ENCODE measurements at places on chromosomes 1 and 21.
A peak's percentile ranks its signal among the peaks of the same experiment; 100 is the strongest.

- no peak for DNase-seq
These were observed 333 bp downstream of the LCE7A start for GRCh38 chr1:152860129-152860528.

GRCh38 chr1:41259221-41259620, 17.1 kb upstream of the SCMH1 start:
- DNase-seq, result no peak

- no peak for DNase-seq
These were observed 5.1 kb downstream of the CASZ1 start for GRCh38 chr1:10791105-10791951.

DNA sequence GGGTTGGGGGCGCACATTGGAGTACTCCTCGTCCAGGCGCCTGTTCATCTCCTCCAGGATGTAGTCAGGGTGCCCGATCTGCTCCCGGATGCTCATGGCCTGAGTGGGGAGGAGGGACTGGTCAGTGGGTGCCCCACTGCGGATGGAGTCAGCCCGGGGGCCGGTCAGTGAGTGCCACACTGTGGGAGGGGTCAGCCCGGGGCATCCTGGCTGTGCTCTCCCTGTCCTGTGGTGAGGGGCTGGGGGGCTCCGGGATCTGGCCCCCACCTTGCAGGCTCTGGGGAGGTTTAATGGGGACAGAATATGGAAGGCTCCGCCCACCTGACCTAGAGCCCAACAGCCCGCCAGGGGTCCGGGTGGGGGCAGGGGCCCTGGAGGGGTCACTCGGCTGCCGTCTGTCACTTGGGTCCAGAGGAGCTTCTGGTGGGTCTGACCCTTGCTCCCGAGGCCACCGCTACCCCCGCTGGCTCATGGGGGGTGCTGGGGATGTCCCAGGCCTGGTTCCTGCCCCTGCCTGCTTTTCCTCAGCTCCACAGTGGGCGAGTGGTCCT, 8.8 kb downstream of the PRXL2B start:
- DNase-seq, result no peak

GRCh38 chr1:178093951-178094738, at the start of gene RASAL2:
Gene RASAL2 (plus strand): TSS chr1:178094104. CDS start chr1:178094493, 389 bp downstream.
- DNase-seq, result no peak

GRCh38 chr1:119779869-119780356, 11.2 kb upstream of the HMGCS2 start:
- DNase-seq, result no peak

DNA sequence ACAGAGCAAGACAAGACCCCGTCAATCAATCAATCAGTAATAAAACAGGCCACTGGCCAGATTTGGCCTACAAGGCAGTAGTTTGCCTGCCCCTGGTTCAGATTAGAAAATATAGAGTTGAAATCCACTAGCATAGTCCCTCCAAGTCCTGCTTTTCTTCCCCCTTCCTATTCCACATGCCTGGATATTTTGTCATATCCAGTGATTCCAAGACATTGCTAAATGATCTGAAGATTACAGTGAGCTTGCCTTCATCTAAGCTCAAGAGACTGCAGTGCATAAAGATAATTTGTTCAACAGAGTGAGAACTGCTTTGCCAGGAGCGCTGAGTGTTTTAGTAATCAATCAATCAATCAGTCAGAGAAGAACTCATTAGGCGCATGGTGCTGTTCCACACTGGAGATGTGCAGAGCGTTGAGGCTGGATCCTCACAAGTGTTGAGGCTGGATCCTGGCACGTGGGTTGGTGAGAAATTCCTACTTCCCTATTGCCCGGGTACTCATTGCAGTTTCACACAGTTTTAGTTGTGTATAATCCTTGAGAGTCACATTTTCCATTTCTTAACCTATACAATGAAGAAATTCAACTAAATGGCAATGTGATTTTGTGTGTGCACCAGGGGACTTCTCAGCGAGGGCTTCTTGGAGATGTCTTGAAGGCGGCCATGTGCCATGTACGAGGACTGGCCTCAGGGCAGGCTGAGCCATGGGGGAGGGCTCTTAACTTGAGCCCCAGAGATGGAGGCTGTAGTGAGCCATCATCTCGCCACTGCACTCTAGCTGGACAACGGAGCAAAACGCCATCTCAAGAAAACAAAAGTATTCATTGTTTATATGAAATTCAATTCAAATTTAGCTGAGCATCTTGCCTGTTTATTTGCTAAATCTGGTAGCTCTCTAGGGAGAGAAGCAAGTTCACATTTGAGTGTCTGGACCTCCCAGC, 76.3 kb downstream of the TOMM20 start:
- no peak for DNase-seq

DNA sequence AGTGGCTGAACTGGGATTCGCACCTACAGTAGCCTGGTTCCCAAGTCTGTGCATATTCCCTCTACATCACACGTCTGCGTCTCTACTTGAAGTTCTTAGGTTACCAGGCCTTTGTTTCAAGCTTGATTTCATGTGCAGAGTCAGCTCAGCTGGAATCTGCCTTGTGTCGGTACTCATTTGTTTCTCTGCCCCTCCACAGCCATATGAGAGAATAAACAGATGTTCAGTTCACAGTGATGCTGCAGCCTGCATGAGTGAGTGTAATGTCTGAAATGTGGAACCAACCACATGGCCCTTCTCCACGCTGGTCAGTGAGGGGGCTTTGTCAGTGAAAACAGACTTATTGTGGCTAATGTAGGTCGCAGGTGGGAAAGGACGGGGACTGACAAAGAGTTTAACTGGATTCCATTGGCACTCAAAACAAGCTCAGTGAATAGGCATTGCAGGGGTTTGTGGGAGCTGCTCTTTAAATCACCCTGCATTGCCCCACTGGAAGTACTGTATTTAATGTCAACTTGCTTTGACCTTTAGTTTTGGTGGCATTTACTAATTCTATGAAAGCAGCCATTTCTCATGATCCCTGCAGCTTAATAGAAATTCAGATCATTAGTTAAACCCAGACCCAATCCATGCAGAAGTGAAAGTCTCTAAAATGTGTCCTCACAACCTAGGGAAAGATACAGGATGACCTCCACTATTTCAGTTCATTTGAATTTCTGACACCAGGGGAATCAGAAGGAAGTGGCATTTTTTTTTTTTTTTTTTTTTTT, 136.4 kb upstream of the FAM78B start:
- DNase-seq, result no peak

- DNase-seq, result no peak
These were observed 884 bp downstream of the LHX4 start for GRCh38 chr1:180230791-180231505.

DNA sequence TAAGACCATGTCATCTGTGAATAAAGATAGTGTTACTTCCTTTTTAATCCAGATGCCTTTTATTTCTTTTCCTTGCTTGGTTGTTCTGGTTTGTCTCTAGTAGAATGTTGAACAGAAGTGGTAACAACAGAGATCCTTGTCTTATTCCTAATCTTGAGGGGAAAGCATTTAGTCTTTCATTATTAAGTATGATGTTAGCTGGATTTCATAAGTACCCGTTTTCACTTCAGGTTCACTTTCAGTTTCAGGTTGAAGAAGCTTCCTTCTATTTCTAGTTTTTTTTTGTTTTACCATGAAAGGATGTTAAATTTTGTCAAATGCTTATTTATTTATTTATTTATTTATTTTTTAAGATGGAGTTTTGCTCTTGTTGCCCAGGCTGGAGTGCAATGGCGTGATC, 22.3 kb upstream of the AGPAT3 start:
- DNase-seq, result no peak

GRCh38 chr1:117576236-117576635, 29.6 kb upstream of the TENT5C start:
- no peak for DNase-seq

GRCh38 chr1:22365331-22366295, 86.0 kb upstream of the ZBTB40 start:
- no peak for DNase-seq

DNA sequence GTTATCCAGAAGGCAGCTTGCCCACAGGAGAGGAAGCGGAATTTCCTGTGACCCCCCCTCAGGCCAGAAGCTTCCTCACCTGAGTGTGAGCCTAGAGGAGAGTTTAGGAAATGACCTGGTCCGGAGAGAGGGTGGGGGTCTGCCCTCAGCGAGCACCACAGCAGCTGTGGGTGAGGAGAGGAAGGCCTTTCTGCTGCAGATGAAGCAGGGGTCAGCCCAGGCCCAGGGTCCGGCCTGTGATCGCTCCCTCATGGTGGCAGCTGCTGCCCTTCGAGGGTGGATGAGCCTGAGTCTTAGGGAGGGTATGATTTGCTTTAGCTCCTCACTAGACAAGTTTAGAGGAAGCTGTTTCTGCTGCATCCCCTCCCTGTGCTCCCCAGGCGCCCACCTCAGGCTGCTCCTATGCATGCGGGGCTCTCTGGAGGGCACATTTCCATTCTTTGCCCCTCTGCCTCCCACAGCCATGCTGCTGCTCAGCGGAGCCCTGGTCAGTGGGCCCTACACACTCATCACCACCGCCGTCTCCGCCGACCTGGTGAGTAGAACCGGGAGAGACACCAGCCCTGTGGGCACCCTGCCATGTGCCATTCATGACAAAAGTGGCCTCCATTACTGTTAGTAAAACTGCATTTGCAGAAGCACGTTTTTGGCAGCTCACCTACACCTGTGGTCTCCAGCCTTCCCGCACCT, 53.0 kb downstream of the SLC37A1 start:
- DNase-seq, result no peak

DNA sequence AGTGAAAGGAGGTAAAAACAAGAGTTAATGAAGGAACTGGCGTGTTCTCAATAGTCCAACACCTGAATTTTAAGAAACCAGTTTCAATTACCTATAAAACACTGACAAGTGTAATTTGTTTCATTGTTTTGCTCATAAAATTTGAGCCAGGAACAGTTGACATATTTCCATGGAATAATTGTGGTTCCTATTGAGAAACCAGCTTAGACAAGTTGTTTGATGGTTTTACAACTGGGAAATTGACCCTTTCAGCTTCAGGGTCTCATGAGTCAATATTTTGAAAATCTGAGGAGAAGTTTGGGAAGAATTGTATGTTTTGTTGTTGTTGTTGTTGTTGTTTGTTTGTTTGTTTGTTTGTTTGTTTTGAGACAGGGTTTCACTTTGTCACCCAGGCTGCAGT, 69.1 kb upstream of the GADD45A start:
- no peak for DNase-seq

GRCh38 chr1:174301295-174302077, 142.2 kb downstream of the RABGAP1L start:
- DNase-seq, result no peak

- no peak for DNase-seq
These were observed at the start of gene DYNLT5 for GRCh38 chr1:66752000-66752592. Gene DYNLT5 (plus strand): TSS chr1:66752459. CDS start chr1:66754659, 2,200 bp downstream.

- DNase-seq, result peak; percentile 56
These were observed 25.3 kb upstream of the ADGRB2 start for GRCh38 chr1:31789259-31790065.

DNA sequence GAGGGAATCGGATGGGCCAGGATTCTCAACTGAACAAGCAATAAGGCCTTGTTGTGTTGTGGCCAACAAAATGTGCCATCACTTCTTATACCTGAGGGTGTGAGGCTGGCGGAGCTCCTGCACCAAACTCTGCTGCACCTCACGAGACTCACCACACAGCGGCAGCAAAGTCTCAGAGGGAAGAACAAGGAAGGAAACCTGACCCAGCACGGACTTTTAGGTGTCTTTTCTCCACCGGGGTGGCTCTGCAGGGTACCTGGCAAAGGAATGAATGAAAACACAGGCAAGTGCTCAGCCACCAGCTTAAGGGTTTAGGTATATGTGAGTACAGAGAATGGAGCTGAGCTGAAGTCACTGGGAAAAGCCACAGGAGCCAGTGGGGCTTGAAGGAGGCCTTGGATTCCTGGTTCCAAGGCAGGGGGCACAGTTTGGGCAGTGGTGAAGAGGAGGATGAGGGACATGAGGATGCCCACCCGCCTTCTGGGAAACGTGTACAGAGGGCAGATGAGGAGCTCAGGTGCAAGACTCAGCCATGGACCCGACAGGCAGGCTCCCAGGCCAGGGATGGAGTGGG, 31.1 kb upstream of the HSD3B1 start:
- DNase-seq, result no peak

GRCh38 chr21:45304945-45305344, 17.2 kb upstream of the POFUT2 start:
- DNase-seq, result no peak

GRCh38 chr1:157004806-157005205, 40.7 kb downstream of the ARHGEF11 start:
- no peak for DNase-seq

GRCh38 chr1:217240656-217241055, 390.2 kb downstream of the GPATCH2 start:
- DNase-seq, result no peak

All from SW 1271 (cell line).